Right atrium auricular region (tissue), 2 donors: ENCODE measurements at places on chromosomes 2 and 18. TPM values are rescaled to one million over a fixed set of nuclear protein-coding genes. Genes with fewer than 3 reads are reported as not detected.

Gene NT5DC4
- not detected for total RNA-seq

Gene LYPD1
- total RNA-seq = not detected

Gene ARHGAP28
- 3.0 TPM for total RNA-seq

Gene CETN1
- total RNA-seq = not detected

Gene VWA3B
- not detected for total RNA-seq

Gene OR6B2
- total RNA-seq = not detected

Gene IL1A
- total RNA-seq = not detected

Gene RFTN2
- total RNA-seq = 4.5 TPM

Gene IAH1
- total RNA-seq = 45.9 TPM

Gene TMEM17
- 1.2 TPM for total RNA-seq

Gene TRPM8
- not detected for total RNA-seq

Gene GPATCH11
- total RNA-seq = 3.8 TPM

Gene VRK2
- total RNA-seq = 14.6 TPM

Gene SERPINB3
- total RNA-seq = not detected

Gene RNF125
- total RNA-seq = 1.7 TPM

Gene SPATS2L
- 103 TPM for total RNA-seq

Gene SAP130
- 8.9 TPM for total RNA-seq

Gene DSC2
- total RNA-seq = 19.5 TPM

Gene TTN
- total RNA-seq = 3,257 TPM

Gene PLCD4
- 0.70 TPM for total RNA-seq

Gene LIMS4
- total RNA-seq = 5.2 TPM

Gene CCDC121
- total RNA-seq = 3.6 TPM

Gene SFT2D3
- 3.8 TPM for total RNA-seq

Gene POTEI
- not detected for total RNA-seq

Gene SPP2
- not detected for total RNA-seq

Gene FSIP2
- 0.22 TPM for total RNA-seq

Gene ADI1
- 184 TPM for total RNA-seq

Gene TFPI
- 58.2 TPM for total RNA-seq

Gene GAL3ST2
- total RNA-seq = 1.1 TPM

Gene RNF181
- total RNA-seq = 194 TPM

Gene PPIL3
- total RNA-seq = 6.1 TPM

Gene SULT1C4
- total RNA-seq = 9.8 TPM

Gene CTAGE1
- total RNA-seq = 0.08 TPM

Gene GPR35
- total RNA-seq = 0.86 TPM

Gene CHST9
- 0.90 TPM for total RNA-seq

Gene LONRF2
- total RNA-seq = 11.3 TPM

Gene ARHGEF4
- 8.1 TPM for total RNA-seq

Gene CCDC85A
- total RNA-seq = 2.4 TPM

Gene WNT6
- total RNA-seq = 1.8 TPM

Gene AUP1
- 80.9 TPM for total RNA-seq

Gene FAM161A
- total RNA-seq = 0.41 TPM

Gene GRHL1
- total RNA-seq = 3.2 TPM

Gene ANKRD62
- not detected for total RNA-seq

Gene FRZB
- 2.4 TPM for total RNA-seq

Gene ALLC
- total RNA-seq = not detected

Gene CAPG
- 43.4 TPM for total RNA-seq

Gene TUBB8B
- total RNA-seq = not detected

Gene CYP27A1
- total RNA-seq = 17.2 TPM

Gene SERPINB4
- not detected for total RNA-seq

Gene SALL3
- 2.5 TPM for total RNA-seq

Gene DNER
- total RNA-seq = 17.6 TPM
